ENCODE measurements at places on chromosomes 5 and 9.

GRCh38 chr9:131755541-131756198 is 15.8 kb upstream of the RAPGEF1 start:
- peak; percentile 77 for DNase-seq

DNA sequence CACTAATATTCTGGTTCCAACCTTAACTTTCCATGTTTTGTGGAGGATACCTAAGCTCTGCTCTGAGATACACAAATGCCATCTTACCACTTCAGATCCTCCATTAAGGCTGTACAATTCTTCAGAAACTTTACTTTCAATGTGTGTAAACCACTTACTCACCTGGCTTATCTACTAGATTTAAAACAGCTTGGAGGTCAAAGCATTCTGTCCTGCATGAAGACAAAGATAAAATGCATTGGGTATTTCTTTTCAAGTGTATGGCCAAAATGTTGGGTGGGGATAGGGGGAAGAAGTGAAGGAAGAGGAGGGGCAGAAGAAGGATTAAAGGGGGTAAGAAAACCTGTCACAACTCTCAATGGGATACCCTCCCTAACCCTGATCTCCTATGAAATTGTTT is 939 bp downstream of the GOLGA1 start:
- DNase-seq, result no peak

- no peak for DNase-seq
Observed at GRCh38 chr5:31033295-31033694, 160.2 kb upstream of the CDH6 start.

DNA sequence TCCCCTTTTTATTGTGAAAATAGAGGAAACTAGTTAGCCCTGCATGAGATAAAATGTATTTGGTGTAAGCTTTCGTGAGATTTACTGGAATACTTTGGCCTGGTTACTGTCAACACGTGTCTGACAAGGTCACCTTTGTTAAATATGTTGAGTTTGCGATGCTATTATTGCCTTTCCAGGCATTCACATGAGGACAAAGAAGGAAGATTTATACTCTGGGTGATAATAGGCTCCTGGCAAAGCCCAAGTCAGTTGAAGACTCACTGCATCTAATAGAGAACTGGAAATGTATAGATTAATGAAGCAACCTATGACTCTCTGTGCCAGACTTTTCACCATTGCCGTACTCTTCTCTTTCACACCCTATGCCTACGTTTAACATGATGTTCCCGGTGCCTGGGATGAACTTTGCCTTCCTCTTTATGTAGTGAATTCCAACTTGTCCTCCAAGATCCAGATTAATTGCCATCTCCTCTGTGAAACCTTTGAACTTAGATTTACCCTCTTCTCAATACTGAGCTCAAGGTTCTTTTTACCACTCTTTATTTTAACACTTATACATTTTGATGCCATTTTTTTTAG is 33.9 kb downstream of the ITGA2 start:
- DNase-seq, result no peak

DNA sequence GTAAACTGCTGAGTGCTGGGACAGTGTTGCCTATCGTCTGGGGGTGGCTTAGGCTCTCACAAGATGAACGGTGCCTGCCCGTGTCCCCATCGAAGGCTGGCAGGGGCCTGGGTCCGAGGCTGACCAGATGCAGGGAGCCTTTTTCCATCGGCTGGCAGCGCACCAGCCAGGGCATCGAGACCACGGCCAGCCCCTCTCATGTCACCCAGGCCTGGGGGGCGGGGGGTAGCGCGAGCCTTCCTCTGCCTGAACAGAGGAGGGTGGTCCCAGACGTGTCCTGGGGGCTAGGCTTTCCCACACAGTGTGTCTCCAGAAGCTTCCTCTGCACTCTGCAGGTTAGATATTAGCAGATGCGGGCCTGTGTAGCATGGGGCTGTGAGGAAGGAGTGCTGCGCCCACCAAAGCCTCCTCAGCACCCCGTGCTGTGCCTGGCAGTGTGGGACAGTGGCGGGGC is 17.3 kb downstream of the FGD3 start:
- DNase-seq, result no peak

GRCh38 chr5:39191216-39191615 is 28.1 kb downstream of the FYB1 start:
- no peak for DNase-seq

- no peak for DNase-seq
Observed at GRCh38 chr5:52597625-52598024, 190.1 kb upstream of the ITGA1 start.

GRCh38 chr9:124133727-124134126 is 122.2 kb downstream of the LHX2 start:
- no peak for DNase-seq

DNA sequence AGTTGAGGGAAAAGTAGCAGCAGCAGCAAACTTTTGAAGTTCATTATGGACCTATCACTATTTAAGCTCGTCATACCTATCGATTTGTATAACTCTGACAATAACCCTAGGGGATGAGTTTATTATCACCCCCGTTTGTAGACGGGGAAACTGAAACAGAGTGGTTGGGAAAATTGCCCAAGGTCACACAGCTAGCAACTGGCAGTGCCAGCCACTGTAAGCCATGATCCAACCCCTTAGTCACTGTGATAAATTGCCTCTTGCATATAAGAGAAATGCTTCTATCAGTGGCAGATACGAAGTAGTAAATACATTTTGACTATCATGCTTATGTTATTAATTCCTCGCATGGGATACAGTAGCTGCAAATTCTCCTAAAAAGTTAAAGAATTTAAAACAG is 73.3 kb upstream of the ATP10B start:
- no peak for DNase-seq

DNA sequence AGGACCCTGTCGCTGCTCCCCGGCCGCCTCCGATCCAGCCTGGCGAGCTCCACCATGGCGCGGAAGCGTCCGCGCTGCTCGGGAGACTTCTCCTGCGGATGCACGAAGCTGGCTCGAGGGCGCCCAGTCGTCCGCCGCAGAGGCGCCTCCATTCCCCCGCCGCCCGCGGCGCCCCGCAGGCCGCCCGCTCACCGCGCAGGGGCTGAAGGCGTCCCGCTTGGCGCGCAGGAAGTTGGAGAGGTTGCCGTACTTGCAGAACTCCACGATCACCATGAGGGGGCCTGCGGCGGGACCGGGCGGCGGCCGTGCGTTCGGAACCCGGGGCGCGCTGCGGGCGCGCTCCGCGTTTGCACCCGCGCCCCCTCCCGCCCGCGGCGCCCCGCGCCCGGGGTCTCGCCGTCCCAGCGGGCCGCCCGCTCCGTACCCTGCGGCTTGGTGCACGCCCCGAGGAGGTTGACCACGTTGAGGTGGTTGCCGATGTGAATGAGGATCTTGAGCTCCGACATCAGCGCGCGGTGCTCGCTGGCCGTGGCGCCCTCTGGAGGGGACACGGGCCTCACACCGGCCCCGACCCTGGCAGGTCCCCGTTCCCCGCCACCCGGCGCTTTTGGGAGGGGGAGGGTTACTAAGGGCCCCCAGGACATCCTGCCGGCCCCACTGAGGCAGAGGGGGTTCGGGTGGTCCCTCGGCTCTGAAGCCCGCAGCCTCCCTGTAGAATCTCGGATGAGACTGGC is 27.7 kb upstream of the SCGB3A1 start:
- no peak for DNase-seq

DNA sequence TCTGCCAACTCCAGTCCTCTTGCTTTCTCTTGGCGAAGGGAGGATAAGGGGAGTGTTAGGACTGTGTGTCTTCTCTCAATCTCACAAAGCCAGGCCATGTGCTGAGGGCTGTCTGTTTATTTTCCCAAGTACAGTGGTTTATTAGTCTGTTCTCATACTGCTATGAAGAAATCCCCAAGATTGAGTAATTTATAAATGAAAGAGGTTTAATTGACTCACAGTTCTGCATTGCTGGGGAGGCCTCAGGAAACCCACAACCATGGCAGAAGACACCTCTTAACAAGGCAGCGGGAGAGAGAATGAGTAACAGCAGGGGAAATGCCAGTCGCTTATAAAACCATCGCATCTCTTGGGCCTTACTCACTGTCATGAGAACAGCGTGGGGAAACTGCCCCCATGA is 36.2 kb upstream of the CKS2 start:
- no peak for DNase-seq

- peak; percentile 51 for DNase-seq
Observed at GRCh38 chr5:154467655-154468354, 10.2 kb downstream of the HAND1 start.

DNA sequence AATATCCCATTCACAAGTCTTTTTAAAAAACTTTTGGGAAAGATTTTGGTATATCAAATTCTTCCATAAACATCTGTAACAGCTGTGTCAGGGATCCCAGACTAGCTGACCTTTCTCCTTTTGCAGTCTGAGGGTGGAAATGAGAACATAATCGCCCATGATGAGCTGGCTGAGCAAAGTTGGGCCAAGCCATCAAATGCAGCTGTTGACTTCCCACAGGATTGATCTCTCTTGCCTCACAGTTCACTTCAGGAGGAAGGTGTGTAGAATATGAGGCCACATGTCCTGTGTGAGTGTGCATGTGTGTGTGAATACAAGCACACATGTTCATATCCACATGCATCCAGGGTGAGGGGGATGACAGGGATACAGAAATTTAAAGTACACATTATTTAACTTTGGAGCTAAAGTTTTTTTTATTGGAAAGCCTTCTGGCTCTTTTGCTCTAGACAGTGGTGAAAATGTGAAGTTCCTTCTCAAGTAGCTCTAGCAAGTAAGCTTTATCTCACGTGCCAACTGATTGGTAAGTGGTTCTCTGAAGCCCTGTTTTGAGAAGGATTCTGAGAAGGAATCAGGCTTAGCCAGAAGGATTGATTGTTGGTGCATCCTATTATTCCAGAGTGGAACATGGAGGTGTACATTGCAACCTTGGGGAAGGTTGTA is 468.8 kb upstream of the DMAC1 start:
- no peak for DNase-seq

GRCh38 chr9:69190086-69190862 is 16.2 kb downstream of the TJP2 start:
- DNase-seq, result no peak

DNA sequence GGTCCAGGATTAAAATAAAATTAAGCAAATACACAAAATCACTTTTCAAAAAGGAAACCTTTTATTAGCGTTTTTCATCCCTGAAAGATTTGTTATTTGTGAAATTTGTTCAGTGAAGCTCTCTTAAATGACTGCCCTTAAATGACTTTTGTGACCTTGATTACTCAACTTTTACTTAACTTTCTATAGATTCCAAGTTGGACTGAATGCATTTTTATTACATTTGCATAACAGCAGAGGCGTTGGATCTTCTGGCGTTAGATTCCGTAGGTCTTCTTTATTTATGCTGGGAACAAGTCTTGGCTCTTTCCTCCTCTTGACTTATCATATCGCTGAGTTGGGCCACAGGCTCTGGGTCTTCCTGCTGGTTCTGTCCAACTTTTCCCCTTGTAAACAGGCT is 78.4 kb downstream of the APBA1 start:
- no peak for DNase-seq

DNA sequence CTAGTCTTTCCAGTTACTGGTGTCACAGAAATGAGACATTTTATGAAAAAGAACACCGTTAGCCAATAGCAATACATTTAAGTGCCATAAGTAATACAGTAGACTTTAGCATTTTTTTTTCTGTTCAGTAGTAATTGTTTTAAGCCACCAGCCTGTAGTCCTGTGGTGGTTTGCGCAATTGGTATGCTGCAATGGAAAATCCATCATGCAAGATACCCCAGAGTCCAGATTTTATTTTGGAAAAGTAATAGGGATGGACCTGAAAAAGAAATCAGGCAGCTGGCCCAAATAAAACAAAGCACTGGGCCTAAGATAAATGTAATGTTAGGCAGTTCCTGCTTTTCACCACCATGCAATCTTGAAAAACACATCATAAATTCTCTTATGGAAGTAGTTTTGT is 94.6 kb upstream of the RASGRF2 start:
- DNase-seq, result no peak

DNA sequence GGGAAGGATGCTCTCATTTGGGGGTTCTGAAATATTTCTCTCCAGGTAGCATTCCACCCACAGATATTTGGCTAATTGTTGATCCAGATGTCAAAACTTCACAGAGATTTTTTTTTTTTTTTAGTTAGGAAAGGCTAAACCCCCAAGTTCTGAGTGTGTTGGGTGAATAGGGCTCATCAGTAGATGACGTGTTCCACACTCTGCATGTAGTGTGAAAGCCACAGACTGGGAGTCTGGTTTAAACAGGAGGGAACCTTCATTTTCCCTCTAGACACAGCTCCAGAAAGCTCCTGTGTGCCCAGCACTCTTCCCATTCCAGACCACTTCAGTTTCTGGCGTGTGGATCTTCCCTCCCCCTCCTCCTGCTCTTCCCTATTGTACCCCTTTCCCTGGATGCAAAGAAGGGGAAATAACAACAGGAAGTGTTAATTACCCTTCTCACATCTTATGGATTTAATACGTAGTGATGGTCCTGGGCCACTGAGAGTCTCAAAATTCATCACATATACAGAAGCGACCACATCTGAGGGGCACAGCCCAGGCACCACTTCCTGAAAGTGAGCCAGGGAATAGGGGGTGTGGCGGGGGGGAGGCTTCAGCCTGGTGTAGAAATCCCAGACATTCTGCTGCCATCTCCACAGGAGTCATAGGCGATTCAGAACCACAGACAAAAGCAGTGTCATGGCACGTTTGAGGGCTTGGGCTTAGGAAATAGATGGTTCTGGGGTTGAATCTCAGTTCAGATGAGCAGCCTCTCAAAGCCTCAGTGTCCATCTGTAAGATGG is 65.1 kb downstream of the DAP start:
- DNase-seq, result no peak

DNA sequence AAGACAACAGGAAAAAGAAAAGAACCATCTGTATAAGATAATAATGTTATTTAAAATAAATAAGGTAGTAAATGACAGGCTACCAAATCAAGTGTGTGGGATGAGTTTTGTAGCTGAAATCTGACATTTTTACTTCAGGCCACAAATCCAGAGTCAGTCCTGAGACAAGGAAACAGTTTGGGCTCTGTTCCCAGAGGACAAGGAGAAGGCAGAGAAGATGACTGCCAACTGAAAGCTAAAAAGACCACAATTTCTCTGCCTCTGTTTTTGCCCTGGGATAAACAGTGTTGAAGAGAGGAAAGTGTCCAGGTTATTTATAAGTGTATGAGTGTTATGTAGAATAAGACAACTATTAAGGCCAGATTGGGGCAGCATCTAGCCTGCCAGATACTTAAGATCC is 180.5 kb downstream of the NFIB start:
- DNase-seq, result no peak

DNA sequence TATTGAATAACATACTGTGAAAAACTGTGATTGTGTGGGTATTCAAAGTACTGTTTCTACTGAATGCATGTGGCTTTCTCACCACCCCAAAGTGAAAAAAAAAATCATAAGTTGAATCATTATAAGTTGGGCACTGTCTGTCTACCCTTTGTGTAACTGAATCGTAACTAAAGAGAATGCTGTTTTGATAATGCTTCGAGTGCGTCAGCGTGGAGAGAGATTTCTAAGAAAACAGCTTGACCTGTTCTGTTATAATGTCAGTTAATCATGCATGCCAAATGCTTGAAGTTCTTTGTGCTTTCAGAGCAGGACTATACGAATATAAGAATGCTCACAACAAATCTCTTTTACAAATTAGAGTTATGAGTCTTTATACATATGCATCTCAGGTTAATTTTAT is 148.8 kb upstream of the SGCD start:
- no peak for DNase-seq

Data from activated effector memory CD4-positive, alpha-beta T cell treated with Interleukin-2 at 50 U/mL for 16 hours (primary cell).